NCI-H1048 (cell line): ENCODE measurements at places on chromosomes 13 and 19.

DNA sequence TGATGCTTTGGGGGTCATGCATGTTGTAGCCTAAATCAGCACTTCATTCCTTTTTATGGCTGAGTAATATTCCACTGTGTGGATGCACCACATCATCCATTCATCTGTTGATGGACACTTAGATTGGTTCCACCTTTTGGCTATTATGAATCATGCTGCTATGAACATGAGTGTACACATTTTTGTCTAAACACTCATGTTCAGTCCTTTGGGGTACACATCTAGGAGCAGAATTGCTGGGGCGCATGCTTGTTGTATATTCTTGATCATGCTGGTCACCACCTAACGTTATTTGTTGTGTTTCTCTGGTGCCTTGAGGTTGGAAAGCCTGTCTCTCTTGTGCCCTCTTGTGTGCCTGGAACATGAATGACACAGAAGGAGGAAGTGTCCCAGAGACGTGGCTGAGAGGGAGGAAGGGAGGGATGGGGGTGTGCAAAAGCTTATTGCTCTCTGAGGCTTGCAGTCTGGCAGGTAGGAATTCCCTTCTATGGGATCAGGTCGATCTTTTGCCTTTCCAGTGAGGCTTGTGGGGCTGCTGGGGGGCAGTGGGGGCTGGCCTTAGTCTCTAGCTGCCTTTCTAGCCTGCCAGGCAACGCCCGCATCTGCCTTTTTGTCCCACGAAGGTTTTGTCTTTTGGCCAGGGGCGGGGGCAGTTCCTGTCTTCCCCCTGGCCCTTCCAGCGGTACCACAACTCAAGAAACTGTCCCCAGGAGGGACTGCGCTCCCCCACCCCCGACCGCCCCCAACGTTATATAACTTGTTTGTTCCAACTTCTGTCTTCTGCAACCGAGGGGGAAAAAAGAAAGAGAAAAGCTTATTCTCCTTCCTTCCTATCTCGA is 7.6 kb downstream of the KLHL26 start:
- no peak for DNase-seq

GRCh38 chr19:974564-975257 is 9.4 kb upstream of the WDR18 start:
- no peak for DNase-seq

DNA sequence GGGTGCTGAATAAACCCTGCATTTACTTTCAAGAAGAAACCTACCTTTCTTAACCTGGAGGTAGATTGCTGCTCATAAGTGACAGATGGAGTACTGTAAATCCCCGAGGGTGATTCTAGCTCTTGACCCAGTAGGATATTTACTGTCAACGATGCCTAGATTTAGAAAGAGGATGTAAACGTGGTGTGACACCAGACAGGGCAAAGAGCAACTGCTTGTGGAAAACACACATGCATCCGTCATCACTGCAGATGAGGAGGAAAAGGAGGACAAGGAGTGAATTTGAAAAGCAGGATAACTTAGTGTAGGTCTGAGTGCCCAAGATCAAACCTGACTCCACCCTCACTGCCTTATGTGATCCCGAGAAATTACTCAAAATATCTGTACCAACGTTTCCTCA is 9.8 kb upstream of the CLN5 start:
- no peak for DNase-seq

DNA sequence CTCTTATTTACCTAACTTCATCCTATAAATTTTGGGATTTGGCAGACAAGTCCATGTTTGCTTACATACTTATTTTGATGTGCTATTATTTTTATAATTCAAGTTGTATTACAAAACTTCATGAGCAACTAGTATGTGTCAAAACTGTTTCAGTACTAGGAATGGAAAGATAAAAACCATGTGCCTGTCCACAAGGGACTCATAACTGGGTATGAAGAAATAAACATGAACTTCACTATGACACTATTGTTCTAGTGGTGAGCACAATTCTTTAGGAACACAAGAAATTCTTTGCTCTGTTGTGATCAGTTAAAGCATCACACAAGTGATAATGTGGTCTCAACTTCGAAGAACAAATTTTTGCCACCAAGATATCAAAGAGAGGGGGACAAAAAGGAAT is 97.5 kb upstream of the FBXL3 start:
- no peak for DNase-seq

- DNase-seq: no peak
Measured at GRCh38 chr19:54694648-54695047, 29.6 kb upstream of the KIR3DL3 start.

GRCh38 chr13:19680751-19681150 is 47.3 kb downstream of the MPHOSPH8 start:
- DNase-seq: no peak

DNA sequence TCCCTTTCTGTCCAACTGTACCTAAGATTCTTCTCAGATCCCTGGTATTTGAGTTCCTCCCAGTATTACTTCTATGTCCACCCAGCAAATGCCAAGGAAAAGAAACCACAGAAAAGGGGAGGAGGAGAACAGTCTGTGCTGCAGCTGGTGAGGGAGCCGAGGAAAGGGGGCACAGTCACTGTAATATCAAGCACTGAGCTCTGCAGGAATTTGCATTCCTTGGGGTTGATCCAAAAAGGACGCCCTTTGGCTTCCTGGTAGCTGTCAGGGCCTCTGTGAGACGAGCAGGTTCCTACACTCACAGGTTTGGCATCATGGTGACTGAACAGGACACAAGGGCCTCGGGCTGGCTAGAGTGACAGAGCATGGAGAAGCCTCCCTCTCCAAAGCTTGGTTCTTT is 273.4 kb downstream of the NHLRC3 start:
- no peak for DNase-seq
